ENCODE measurements at places on chromosomes 7 and 10. TPM values are rescaled to one million over a fixed set of nuclear protein-coding genes. Genes with fewer than 3 reads are reported as not detected.

GRCh38 chr10:102633287-102633686 is 11.0 kb upstream of the TRIM8 start:
- H3K27ac ChIP-seq = peak overlapping the region; percentile 52
- no peak overlapping the region for H3K4me3 ChIP-seq
- DNase-seq = no peak
- peaks cover 72% of the 10 kb centered on the region for H3K4me1 ChIP-seq

DNA sequence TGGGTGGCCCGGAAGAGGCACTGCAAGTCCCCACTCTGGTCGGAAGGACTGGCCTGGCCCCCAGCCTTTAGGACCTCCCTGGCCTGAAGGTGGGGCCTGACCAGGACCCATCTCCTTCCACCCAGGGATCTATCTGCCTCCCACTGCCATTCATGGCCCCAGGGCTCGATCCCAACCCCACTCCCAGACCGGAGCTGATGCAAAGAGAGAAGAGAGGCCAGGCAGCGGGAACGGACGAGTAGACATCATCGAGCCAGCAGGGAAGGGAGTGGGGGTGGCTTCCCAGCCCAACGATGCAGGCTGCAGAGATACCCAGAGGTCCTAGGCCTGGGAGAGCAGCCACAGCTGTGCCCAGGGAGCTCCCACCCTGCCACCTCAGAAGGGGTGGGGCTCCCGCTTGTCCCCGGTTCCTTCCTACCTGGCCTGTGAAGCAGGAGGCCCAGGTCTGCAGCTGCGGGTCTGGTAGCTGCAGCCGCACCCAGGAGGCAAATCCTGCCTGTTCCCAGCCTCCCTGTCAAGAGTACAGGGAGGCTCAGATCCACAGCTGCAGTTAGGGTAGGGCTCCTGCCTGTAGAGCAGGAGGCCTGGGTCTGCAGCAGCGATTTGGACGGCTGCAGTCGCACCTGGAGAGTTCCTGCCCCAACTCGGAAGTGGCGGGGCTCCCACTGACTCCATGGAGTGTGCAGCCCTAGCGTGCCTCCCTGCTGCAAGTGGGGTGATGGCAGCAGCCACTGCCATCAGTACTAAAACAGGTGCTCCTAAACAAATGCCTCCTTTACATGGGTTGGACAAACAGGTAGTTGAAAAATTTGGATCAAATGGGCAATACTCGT is 1151.0 kb upstream of the PHF14 start:
- H3K27me3 ChIP-seq = no peaks in the 10 kb centered on the region
- no peak overlapping the region for H3K27ac ChIP-seq
- no peak overlapping the region for H3K4me3 ChIP-seq
- H3K4me1 ChIP-seq = no peaks in the 10 kb centered on the region
- H3K36me3 ChIP-seq = no peaks in the 10 kb centered on the region

DNA sequence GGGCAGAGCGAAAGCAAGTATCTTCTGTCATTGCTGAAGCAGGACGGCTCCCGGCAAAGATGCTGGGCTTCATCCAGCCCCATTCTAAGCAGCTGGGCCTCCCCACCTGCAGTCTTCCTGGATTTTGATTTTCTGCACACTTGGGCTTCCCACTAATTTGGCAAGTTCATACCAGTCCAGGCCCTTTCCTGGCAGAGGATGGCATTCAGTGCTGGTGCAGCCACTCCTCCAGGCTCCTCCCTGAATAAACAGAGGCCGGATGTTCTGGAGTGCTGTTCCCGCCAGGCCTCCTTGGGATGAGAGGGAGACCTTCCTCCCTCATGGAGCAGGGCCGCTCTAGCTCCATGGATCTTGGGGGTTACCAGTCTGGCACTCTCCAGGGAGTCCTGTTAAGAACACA is 3.4 kb downstream of the BAG3 start:
- no peaks in the 10 kb centered on the region for H3K27me3 ChIP-seq
- H3K4me1 ChIP-seq = peaks cover 62% of the 10 kb centered on the region

- H3K27me3 ChIP-seq = no peaks in the 10 kb centered on the region
- no peak for DNase-seq
- no peak overlapping the region for H3K4me3 ChIP-seq
- no peaks in the 10 kb centered on the region for H3K4me1 ChIP-seq
Observed at GRCh38 chr10:767211-767610, 77.7 kb upstream of the DIP2C start.

- H3K27me3 ChIP-seq = no peaks in the 10 kb centered on the region
- H3K27ac ChIP-seq = no peak overlapping the region
Observed at GRCh38 chr7:114133717-114134116, 214.9 kb upstream of the PPP1R3A start.

DNA sequence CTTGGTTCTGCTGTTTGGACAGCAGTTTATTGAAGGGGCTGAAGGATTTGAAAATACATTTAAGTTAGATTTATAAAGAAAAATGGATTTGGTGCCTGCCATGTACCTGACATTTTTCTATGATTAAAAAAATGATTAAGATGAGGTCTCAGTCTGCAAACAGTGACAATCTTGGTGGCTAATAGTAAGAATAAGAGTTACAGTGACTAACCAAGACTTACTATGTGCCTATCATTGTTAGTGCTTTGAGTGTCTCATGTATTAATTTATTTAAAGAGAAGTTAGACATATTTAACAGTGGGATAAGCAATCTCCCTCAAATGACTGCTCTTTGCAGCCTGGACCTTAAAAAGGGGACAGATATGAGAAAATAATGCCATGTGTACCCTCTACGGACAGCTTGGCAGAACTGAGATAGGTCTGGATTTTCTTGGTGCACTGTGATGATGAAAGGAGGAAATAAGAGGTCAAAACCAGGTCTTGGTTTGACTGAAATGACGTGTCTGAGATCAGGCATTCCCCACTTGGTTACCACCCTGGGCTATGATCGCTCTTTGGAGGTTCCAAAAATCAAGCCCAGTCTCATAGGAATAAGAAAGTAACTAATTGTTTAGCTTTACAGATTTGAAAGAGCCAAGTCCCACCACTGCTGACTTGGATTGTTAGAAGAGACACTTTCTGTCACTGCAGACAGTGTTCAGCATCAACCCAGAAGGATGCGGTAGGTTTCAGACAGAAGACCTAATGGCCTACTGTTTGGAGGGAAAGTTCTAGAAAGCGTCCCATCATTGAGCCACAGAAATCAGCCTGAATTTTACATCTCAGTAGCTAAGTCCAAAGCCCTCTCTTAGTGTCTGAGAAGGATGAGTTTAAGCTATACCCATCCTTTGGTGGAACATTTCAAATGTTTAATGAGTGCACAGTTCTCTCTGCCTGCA is 2.1 kb downstream of the CASP7 start:
- H3K27ac ChIP-seq = peak overlapping the region; percentile 97
- H3K27me3 ChIP-seq = no peaks in the 10 kb centered on the region
- H3K4me1 ChIP-seq = peaks cover 2% of the 10 kb centered on the region
- DNase-seq = no peak
- H3K36me3 ChIP-seq = no peaks in the 10 kb centered on the region

GRCh38 chr7:128167791-128168666 is 73.0 kb upstream of the LEP start:
- H3K4me1 ChIP-seq = peaks cover 25% of the 10 kb centered on the region
- peaks cover 58% of the 10 kb centered on the region for H3K27me3 ChIP-seq
- H3K36me3 ChIP-seq = no peaks in the 10 kb centered on the region
- peak overlapping the region; percentile 28 for H3K4me3 ChIP-seq
- no peak overlapping the region for H3K27ac ChIP-seq

DNA sequence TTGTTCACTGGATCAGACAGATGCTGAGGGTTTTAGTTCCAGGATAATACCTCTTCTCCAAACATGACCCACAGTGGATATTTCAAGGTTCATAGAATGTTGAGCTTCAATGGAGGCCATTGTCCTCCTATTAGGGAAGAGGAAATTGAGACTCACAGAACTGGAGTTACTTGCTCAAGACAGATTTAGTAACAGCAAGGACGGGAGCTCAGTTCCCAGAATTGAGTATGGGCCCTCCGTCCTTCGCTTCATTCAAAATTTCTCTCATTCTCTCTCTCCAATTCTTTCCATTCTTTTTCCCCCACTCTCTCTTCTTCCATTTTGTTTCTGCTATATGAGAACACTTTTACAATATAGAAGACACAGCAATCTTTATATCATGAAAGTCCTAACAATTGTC is 94.0 kb downstream of the DNAJB9 start:
- H3K27ac ChIP-seq = no peak overlapping the region
- H3K4me3 ChIP-seq = no peak overlapping the region
- H3K36me3 ChIP-seq = no peaks in the 10 kb centered on the region

GRCh38 chr10:33196377-33196706 is 138.1 kb downstream of the NRP1 start:
- peak overlapping the region; percentile 40 for H3K27ac ChIP-seq
- H3K4me3 ChIP-seq = no peak overlapping the region
- peaks cover 24% of the 10 kb centered on the region for H3K4me1 ChIP-seq

DNA sequence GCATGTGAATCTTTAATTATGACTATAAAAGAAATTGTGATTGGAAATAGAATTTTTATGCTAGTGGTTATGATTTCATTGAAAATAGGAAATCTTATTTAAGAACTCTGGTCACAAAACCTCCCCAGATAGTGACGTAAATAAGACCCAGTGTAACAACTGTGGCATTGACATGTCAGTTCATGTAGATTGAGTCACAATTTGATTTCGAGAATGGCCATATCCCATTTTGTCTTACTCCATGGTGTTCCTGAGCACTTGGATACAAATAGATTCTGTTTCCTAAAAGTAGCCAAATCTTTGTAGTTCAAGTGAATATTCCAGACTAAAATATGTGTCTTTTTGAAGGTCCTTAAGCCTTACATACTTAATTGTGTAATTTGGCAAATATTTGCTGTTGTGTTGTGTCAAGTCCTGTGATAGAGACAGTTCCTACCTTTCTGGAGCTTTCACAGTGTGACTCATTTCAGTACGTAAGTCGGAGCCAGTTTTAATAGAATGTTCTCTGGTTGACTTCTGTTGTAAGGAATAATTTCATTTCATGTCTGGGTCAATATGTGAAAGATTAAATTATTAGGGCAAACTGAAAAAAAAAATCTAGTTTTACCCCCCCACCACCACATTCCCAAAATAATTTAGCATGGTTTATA is 37.1 kb upstream of the TOMM7 start:
- H3K27me3 ChIP-seq = no peaks in the 10 kb centered on the region
- peak overlapping the region; percentile 74 for H3K27ac ChIP-seq
- no peaks in the 10 kb centered on the region for H3K36me3 ChIP-seq
- H3K4me1 ChIP-seq = peaks cover 51% of the 10 kb centered on the region
- no peak overlapping the region for H3K4me3 ChIP-seq

- no peak overlapping the region for H3K4me3 ChIP-seq
- H3K36me3 ChIP-seq = no peaks in the 10 kb centered on the region
- no peaks in the 10 kb centered on the region for H3K27me3 ChIP-seq
- H3K4me1 ChIP-seq = no peaks in the 10 kb centered on the region
- no peak for DNase-seq
Observed at GRCh38 chr7:103632972-103633371, 187.0 kb upstream of the SLC26A5 start.

GRCh38 chr10:113093188-113094113 is 143.4 kb downstream of the TCF7L2 start:
- no peaks in the 10 kb centered on the region for H3K36me3 ChIP-seq
- H3K4me3 ChIP-seq = no peak overlapping the region
- H3K27ac ChIP-seq = no peak overlapping the region

DNA sequence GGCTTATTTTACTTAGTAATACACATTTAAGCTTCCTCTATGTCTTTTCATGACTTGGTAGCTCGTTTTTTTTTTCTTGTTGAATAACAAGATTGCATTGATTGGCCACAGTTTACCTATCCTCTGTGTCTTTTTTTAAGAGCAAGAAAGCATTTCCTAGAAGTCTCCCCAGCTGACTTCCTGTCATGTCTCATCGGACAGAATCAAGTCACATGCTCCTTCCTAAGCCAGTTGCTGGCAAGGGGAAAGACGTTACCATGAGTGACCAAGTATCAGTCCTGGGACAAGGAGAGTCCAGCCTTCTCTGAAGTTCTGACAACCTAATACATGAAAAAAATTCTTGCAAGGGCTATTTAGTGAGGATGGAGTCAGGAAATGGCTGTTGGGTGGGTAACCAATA is 24.9 kb upstream of the SFRP5 start:
- no peaks in the 10 kb centered on the region for H3K4me1 ChIP-seq
- H3K36me3 ChIP-seq = no peaks in the 10 kb centered on the region
- no peak overlapping the region for H3K4me3 ChIP-seq
- DNase-seq = no peak
- no peak overlapping the region for H3K27ac ChIP-seq
- H3K27me3 ChIP-seq = peaks cover 3% of the 10 kb centered on the region

- no peak overlapping the region for H3K27ac ChIP-seq
- DNase-seq = no peak
- peak overlapping the region; percentile 14 for H3K4me3 ChIP-seq
Observed at GRCh38 chr7:6536262-6537260, 14.7 kb downstream of the GRID2IP start.

GRCh38 chr10:31031205-31031557 is 484 bp downstream of the ZNF438 start:
- H3K27ac ChIP-seq = peak overlapping the region; percentile 100
- no peaks in the 10 kb centered on the region for H3K27me3 ChIP-seq
- H3K4me3 ChIP-seq = peak overlapping the region; percentile 61
- H3K36me3 ChIP-seq = no peaks in the 10 kb centered on the region
- H3K4me1 ChIP-seq = peaks cover 2% of the 10 kb centered on the region

Gene POMZP3
- total RNA-seq = 8.4 TPM

Gene WDR37
- total RNA-seq = 22.9 TPM

Gene KDM7A
- total RNA-seq = 17.0 TPM

Gene ARPC1B
- total RNA-seq = 70.3 TPM

Gene TSPAN12
- total RNA-seq = 47.7 TPM

Gene GIMAP7
- total RNA-seq = 14.6 TPM

Gene ADCYAP1R1
- 35.7 TPM for total RNA-seq

Gene LRMDA
- 22.2 TPM for total RNA-seq
